Activated CD4-positive, alpha-beta T cell treated with anti-CD3 and anti-CD28 coated beads for 36 hours (primary cell): ENCODE measurements at places on chromosomes 13 and 19. TPM values are rescaled to one million over a fixed set of nuclear protein-coding genes. Genes with fewer than 3 reads are reported as not detected.

FCER2 gene
- total RNA-seq: 3.5 TPM

TJP3 gene
- total RNA-seq: 1.0 TPM

MEF2B gene
- total RNA-seq: 2.1 TPM

PCSK4 gene
- 1.8 TPM for total RNA-seq

PROZ gene
- total RNA-seq: not detected

SGCG gene
- not detected for total RNA-seq

EHD2 gene
- 2.5 TPM for total RNA-seq

TNFRSF19 gene
- total RNA-seq: not detected

CGB5 gene
- not detected for total RNA-seq

GPR4 gene
- total RNA-seq: not detected

LGALS14 gene
- 1.4 TPM for total RNA-seq

FFAR2 gene
- not detected for total RNA-seq

LYPD3 gene
- 3.1 TPM for total RNA-seq

JAK3 gene
- 180 TPM for total RNA-seq

TGFB1 gene
- 86.2 TPM for total RNA-seq

KLF2 gene
- total RNA-seq: 0.90 TPM

MIA gene
- 0.57 TPM for total RNA-seq

ATP5F1D gene
- total RNA-seq: 161 TPM

C19orf85 gene
- not detected for total RNA-seq

MED25 gene
- 49.9 TPM for total RNA-seq
